ENCODE measurements at places on chromosomes 2 and 18.

DNA sequence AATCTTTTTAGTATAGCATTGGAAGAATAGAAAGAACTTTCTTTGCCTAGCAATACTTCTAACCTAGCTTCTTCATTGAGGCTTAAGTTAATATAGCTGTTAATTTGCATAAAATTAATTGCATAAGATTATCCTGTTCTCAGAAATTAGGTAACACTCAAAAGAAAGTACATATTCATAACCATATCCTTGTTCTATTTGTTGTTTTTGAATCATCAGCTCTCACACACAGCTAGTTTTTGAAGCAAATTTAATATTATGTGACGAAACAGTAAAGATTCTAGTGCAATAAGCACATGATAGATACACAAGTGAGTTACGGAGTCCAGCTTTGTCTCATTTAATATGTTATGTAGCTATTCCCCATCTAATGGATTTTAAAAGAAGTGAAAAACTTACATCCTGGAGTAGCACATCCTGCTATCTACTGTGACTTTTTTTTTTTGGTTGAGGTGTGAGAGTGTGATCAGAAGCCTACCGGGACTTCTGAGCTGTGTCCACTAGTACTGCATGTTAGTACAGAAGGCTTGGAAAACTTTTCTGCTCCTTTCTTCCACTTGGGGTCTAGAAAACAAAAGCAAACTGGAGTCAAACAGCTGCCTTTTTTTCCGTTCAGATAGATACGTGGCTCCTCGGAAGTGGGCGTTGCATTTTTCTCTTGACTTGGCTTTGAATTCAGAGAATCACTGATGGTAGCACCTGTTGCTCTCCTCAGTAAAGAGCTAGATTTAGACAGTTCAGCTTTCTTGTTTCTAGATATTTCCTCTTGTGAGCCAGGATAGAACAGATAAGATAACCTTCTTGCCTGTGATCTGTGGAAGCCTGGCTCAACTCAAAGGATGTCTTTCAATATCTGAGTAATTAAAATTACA lies 27.2 kb downstream of the KDM3A start:
- DNase-seq = peak; percentile 43

DNA sequence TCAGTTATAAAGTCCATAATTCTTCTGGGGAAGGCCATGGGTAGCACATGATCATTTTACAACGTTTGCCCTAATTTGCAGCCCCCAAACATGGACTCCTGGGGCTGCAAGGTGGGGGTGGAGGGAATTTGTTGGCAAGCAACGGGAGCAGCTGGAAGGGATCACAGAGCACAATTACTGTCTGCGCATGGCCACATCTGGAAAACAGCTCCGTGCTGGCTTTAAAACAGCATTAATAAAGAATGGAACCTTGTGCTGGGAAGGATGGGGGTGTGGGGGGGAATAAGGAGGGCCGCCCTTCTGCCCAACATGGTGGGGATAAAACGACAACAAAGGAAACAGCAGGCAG lies 60.9 kb upstream of the SLC14A2 start:
- no peak for DNase-seq

DNA sequence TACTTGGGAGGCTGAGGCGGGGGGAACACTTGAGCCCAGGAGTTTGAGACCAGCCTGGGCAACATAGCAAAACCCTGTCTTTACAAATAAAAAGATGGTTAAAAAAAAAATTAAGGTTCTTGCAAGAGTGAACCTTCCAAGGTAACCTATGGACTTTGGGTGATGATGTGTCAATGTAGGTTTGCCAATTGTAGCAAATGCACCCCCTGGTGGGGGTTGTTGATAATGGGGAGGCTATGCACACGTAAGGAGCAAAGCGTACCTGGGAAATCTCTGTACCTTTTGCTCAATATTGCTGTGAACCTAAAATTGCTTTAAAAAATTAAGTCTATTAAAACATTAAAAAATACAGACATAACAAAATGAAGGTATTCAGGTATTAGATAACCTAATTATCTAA lies 70.4 kb downstream of the CWC22 start:
- DNase-seq = peak; percentile 37

- DNase-seq = no peak
Measured at GRCh38 chr2:60557486-60557864, 4.0 kb upstream of the BCL11A start.

DNA sequence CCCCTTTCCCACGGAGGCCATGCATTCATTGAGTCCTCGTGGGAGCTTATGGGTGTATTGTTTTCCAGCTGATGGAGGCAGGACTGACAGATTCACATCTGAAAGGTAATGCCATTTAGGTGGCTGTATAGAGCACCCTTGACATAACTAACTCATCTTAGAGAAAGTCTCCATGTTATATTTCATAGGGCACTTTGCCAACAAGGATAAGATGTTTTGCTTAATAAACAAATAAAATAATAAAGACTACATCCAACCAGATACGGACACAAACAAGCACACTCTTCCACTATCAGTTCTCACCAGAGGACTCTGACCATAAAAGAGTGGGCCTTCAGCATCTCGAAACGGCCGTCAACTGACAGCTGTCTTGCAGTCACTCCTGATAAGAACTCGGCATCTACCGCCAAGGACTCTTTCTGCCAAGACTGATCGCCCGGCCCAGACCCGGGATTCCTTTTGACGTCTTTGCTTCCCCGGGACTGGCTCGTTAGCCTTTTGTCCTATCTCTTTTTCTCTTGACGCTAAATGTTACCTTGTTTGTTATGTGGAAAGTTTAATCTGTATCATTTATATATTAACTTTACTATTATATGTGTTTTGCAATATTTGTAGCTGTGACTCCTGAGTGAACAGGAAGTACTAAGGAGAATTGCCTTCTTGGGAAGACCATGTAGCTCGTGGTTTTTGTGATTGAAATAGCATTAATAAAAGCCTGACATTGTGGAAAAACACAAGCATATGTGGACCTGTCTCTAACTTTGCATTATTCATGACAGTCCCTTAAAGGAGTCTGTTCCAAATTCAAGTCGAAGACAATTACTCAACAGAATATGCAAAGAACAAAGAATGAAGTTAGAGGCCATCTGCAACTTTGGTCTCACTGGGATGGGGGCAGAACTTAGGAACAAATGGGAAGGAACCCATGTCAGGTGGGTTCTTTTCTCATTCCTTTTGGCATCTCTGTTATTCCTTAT lies 195.1 kb downstream of the LPIN1 start:
- no peak for DNase-seq

DNA sequence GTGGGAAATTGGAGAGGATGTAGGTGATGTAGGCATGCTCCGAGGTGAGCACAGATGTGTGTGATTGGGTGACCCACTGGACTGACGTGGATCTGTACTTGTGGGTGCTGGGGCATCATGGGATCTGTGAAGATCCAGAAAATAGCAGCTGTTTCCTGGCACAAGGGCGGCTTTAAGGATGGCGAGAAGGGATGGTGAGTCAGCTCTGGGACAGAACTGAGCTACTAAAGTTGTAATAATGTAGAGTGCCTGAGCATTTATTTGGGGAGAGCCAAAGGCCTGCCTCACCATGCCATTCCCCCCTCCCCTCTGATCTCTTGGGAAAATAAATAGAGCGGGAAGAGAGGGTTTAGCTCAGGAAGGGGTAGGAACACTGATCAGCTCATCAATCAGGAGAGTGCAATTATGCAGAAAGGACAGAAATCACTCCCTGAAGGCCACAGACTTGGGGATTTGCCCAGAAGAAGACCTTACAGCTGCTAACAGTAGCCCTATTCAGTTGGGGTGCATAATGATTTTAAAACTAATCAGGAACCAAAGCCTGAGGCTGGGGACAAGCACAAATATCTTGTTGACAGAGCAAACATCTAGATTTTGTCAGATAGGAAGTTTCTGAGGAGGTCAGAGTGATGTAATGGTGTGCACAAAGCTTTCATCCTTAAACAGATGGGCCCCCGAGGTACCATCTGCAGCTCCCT lies 30.3 kb downstream of the TANC1 start:
- no peak for DNase-seq

- DNase-seq = peak; percentile 66
Measured at GRCh38 chr2:69645031-69645431, 1.5 kb upstream of the AAK1 start.

- DNase-seq = peak; percentile 25
Measured at GRCh38 chr2:222844323-222844722, 16.5 kb upstream of the ACSL3 start.

DNA sequence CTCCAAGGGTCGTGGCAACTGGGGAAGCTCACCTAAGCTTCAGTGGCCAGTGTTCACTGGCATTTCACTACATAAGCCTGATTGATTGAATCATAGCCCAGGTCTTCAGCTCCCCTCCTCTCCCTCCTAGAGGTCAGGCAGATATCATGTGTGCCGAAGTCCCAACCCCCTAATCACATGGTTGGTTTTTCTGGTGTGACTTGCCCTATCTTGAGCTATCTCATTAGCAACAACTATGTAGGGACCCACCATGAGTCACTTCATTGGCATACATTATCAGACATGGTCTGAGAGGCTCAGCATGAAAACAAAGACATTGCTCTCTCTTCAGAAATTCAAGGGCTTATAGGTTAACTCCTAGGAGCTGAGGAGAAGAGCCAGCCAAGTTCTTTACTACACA lies 76.8 kb downstream of the LYPD1 start:
- DNase-seq = no peak

DNA sequence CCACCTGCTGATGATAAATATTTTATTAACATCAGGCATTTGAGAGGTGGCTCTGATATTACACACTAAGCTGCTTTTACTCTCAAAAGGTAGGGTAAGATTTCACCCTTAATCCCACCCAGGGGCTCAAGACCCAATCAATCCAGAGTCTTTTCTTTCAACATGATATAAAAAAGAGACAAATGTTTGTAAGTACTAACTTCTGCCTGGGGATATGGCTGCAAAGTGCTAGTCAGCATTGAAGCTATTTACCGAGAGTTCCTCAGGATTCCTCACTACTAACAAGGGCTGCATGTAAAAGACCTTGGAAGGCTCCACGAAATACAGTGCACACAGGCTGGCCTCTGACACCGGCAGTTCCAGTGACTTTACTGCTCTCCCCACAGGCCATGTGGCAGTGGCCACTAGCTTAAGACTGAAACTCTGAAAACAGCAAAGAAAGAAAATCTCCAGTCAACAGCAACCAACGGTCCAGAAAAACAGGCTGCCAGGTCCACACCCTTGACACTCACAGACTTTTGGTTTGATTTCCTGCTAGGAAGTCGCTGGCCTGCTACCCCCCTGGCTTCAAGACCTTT lies 11.2 kb downstream of the MREG start:
- DNase-seq = no peak

DNA sequence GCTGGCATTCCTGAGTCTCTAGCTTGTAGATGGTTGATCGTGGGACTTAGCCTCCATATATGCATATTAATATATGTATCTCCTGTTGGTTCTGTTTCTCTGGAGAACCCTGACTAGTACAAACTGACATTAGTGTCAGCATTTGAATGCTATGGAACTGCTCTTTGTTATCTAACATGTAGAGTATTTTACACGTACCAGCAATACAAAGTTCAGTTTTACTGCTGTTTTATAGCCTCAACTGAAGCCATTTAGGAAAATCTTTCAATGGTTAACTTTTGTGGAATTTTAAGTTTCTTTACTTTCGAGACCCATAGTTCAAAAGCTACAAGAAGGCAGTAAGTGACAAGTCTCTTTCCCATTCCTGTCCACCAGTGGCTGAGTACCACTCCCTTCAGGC lies 418.4 kb downstream of the NUP35 start:
- no peak for DNase-seq

DNA sequence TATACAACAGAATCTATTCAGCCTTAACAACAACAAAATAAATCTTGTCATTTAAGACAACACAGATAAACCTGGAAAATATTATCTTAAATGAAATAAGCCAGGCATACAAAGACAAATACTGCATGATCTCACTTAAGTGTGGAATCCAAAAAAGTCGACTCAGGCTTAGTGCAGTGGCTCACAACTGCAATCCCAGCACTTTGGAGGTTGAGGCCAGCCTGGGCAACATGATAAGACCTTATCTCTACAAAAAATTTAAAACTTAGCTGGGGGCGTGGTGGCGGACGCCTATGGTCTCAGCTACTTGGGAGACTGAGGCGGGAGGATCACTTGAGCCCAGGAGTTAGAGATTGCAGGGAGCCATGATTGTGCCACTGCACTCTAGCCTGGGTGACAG lies 75.2 kb upstream of the RNU4ATAC start:
- DNase-seq = no peak

- DNase-seq = no peak
Measured at GRCh38 chr2:269356-270030, 4.7 kb downstream of the ACP1 start.

Data from activated CD4-positive, alpha-beta T cell treated with anti-CD3 and anti-CD28 coated beads, Interleukin-2, Interleukin-6, amounts not matched to agents 100 ng/mL and 50 ng/mL, durations not matched to agents 16 hours and 8 hours (primary cell).